ENCODE measurements at places on chromosomes 6 and 20. TPM values are rescaled to one million over a fixed set of nuclear protein-coding genes. Genes with fewer than 3 reads are reported as not detected.

DNA sequence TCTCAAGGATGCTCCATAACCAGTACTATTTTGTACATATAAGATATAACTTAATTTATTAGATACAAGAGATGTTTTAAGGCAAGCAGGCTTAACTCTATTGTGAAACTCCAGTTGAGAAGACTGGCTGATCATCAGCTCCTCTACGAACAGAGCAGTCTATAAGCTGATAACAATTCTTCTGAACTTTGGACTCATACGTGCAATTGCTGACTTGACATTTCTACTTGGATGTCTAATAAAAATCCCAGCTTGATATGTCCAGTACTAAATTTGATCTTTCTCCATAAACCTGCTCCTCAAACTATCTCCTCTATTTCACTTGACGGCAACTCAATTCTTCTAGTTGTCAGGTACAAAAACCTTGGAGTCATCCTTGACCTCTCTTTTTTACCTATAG is 141.9 kb downstream of the HS3ST5 start:
- no peak for DNase-seq

GRCh38 chr6:118933855-118934460 is 1.0 kb downstream of the MCM9 start:
- no peak for DNase-seq

- DNase-seq: peak; percentile 61
Measured at GRCh38 chr20:16803965-16804792, 56.0 kb downstream of the OTOR start.

GRCh38 chr20:40080041-40080652 is 608.9 kb downstream of the MAFB start:
- no peak for DNase-seq

DNA sequence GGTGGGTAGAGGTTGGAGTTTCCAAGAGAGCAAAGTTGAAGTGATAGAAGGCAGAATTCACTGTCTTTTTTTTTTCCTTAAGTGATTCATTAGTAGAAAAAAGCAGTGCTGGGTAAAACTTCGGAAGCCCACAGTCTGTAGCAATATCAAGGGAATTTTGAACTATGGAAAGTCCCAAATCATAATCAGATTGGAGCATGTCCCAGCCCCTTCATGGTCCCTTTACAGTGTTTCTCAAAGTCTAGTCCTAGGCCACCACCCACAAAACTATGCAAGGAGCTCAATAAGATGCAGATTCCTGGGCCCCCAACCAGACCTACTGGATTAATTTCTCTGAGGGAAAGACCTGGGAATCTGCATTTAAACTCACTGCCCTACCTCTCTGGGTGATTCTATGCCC is 22.6 kb downstream of the NEDD9 start:
- no peak for DNase-seq

GRCh38 chr6:16747232-16748024 is 13.8 kb downstream of the ATXN1 start:
- no peak for DNase-seq

DNA sequence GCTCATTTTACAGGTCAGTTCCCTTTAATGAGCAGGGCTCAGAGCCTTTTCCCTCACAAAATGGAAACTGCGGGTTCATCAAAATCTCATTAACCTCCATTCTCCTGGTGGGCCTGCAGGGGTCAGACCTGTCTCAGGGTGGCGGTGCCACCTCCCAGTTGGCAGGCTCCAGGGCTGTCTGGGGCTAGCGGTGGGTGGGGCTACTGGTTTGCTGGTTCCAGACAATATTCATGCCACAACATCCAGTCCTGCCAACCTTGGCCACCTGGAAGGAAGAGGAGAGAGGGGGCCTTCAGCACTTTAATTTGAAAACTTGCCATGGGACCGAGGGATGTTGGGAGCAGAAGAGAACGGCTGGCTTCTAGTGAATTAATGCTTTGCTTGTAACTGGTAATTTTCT is 41.9 kb upstream of the CTNNBL1 start:
- no peak for DNase-seq

- no peak for DNase-seq
Measured at GRCh38 chr6:21582651-21583050, 10.9 kb upstream of the SOX4 start.

DNA sequence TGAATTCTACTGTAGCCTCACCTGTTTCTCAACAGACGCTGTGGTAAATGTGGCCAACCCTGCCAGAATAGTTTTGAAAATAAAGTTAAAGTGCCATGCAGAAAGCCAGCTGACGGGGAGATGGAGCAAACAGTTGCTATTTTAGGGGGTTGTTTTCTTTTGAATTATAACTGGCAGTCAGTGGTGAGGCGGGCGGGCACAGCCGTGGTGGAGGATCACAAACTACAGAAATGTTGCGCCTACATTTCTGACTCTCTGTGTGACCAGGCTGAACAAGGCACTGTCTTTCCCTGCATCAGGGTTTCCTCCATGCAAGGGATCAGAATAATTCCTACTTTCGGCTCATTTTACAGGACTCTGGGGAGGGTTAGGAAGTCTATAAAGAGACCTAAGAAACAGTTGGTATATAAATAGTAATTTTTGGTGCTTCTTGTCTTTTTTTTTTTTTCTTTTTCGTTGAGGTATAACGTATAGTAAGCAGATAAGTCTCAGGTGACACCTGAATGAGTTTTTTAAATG is 17.2 kb downstream of the CHMP4B start:
- DNase-seq: no peak

GRCh38 chr6:143775336-143775735 is 67.8 kb upstream of the LTV1 start:
- no peak for DNase-seq

GRCh38 chr6:8943073-8943472 is 507.7 kb upstream of the SLC35B3 start:
- DNase-seq: no peak

DNA sequence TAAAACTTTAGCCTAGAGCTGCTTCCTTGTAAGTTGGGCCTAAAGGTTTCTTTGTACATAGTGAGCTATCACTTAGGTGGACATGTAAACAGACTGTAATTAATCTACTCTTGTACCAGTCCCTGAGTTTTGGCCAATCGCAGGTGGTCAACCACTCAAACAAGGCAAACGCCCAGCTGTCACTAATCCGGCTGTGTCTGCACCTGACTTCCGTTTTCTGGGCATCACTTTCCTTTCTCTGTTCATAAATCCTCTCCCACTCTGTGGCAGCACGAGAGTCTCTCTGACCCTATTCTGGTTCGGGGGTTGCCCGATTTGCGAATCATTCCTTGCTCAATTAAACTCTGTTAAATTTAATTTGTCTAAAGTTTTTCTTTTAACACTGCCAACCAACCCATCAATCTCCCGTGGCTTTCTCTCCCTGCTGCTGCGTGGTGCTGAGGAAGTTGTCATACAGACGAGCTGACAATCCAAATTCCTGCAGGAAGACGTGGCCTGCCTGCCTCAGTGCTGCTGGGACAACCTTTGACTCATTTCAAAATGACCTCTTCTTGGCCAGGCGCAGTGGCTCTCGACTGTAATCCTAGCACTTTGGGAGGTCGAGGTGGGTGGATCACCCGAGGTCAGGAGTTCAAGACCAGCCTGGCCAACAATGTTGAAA is 206.3 kb downstream of the QKI start:
- no peak for DNase-seq

DNA sequence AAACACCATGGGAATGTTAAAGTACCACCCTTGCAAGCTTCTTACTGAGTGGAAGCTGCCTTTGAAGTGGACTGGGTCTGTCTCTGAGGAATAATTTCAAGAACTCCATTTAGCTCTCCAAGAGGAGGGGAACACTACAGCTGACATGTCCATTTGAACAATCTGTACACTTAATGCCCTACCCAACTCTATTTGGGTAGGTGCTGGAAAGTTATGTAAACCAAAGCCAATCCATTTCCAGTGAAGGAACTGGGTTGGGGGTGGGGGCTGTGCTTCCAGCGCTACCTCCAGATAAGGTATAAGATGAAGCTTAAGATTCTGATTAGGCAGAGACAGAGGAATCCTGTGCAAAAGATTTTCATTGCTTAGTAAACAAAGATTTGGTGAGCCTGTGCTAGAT is 122.0 kb downstream of the TCP11 start:
- no peak for DNase-seq

DNA sequence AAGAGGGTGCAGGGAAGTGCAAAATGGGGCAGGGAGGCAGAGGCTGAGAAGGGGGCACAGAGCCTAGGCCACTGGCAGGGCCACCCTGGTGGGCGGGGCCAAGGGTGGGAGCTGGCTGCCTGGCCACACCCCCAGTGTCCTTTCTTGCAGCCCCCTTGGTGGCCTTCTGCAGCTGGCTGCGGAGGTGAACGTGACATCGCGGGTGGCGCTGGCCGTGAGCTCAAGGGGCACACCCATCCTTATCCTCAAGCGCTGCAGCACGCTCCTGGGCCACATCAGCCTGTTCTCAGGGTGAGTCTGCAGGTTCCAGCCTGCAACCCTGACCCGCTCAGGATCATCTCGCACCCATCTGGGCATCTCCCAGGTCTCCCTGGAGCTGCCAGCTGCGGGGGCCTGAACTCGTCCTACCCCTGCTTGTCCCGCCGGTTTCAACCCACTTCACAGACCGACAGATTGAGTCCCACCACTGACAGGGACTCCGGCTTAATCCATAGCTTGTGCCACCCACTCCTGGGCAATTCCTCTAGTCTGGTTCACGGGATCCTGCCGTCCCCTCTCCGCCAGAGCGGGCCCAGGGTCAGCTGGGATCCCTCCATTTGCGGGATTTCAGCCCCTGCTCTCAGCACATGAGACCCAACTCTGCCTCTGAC is 6.2 kb downstream of the BPIFB3 start:
- no peak for DNase-seq

DNA sequence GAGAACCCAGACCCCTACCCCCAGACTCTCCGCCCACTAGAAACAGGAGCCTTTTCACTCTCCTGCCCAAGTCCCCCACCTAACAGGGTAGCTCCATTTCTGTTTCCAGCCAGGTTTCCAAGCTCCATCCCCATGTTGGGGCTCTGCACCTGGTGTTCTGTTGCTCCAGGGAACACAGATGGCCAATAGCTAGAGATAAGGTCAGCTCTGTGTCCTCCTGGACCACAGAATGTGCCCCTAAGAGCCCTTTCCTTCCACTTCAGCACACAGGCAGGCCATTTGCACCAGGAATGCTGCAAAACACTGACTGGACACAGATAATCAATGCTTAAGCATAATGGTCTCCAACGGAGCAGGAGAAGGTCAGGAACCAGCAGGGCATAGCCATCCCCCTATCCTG is 159.4 kb downstream of the QRSL1 start:
- no peak for DNase-seq

DNA sequence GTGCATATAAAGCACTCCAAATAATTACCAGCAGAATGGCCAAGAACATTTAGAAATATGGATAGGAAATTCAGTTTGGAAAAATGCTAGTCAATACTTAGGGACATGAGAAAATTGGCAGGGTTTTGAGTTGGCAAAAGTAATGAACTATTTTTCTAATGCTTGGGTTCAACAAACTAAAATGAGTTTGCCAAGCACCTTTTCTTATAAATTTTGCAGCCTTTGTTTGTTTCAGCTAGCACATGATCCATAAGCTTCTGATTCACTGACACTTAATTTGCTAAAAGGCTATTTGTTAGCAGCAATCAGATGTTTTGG is 324.8 kb downstream of the QKI start:
- DNase-seq: no peak

- DNase-seq: no peak
Measured at GRCh38 chr20:41050361-41051008, 21.9 kb downstream of the TOP1 start.

DNA sequence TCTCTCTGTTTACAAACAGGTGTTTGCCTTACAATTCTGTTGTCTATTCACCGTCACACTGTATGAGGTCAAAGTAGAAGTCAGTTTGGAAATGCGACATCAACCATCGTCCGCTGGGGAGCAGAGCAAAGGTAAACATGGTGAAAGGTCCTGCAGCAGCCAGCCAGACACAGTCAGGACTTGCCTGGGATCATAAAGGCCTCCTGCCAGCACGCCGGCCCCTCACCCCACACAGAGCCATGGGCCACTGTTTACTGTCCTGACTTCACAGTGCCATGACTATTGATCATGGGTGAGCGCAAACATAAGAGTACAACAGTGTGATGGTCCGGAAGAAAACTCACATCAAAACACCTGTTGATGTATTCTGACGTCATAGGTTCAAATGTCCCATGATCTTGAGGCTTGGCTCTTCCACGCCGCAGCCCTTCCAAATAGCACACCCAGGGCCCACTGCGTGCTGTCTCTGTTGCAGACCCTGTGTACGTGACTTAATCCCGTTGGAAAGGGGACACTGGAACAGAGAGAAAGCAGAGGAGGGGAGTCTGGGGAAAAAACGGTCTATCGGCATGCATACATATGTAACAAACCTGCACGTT is 16.9 kb upstream of the PPP1R3G start:
- DNase-seq: no peak

- DNase-seq: no peak
Measured at GRCh38 chr6:44011350-44011920, 115.8 kb downstream of the MRPL14 start.

- no peak for DNase-seq
Measured at GRCh38 chr6:137926207-137926731, 59.2 kb downstream of the TNFAIP3 start.

GRCh38 chr6:130615816-130616215 is 211.4 kb upstream of the SMLR1 start:
- DNase-seq: no peak

GRCh38 chr20:63854766-63855362 is 6.4 kb upstream of the ABHD16B start:
- no peak for DNase-seq

- no peak for DNase-seq
Measured at GRCh38 chr20:5448449-5449118, 131.8 kb upstream of the PROKR2 start.

DNA sequence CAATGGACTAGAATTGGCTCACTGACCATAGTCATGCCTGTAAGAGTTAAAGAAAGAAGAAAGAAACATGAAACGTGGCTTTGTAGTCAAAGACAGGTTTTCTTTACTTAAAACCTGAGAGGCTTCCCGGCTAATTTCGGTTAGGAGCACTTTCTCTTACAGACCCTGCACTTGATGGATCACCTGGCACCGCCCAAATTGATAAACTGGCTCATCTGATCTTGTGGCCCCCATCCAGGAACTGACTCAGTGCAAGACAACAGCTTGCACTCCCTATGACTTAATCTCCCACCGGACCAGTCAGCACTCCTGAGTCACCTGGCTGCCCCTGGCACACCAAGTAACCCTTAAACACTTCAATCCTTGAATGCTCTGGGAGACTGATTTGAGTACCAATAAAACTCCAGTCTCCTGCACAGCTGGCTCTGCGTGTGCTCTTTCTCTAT is 12.3 kb downstream of the TMEM14B start:
- no peak for DNase-seq

DNA sequence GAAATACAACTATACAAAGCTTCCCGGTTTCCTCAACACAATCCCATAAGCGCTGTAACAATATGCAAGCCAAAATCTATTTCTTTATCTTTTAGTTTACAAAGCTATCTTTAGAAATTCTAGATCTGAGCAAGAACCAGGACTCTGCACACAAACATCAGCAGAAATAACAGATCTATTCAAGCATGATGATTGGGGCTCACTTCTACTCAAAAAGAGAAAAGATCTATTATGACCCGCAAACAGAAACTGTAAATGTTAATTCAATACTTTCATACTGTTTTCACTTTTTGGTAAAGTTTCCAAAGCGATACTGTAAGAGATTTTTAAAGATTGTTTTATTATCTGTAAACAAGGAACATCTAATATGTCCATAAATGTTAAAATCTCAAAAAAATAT is 86.6 kb downstream of the SESN1 start:
- DNase-seq: no peak

GRCh38 chr6:154411076-154411475 is 54.5 kb upstream of the IPCEF1 start:
- no peak for DNase-seq

HLA-DRA gene
- 261 TPM for total RNA-seq

DCDC2 gene
- 0.15 TPM for total RNA-seq

TGM3 gene
- 43.6 TPM for total RNA-seq

EYA2 gene
- total RNA-seq: 2.3 TPM

CCN5 gene
- total RNA-seq: 137 TPM

TENT5A gene
- total RNA-seq: 22.8 TPM

PDE10A gene
- total RNA-seq: 1.5 TPM
